ENCODE measurements at places on chromosomes 13 and 19. TPM values are rescaled to one million over a fixed set of nuclear protein-coding genes. Genes with fewer than 3 reads are reported as not detected.

- no peak for DNase-seq
- no peaks in the 10 kb centered on the region for H3K36me3 ChIP-seq
- H3K4me3 ChIP-seq = no peak overlapping the region
- no peaks in the 10 kb centered on the region for H3K27me3 ChIP-seq
Measured at GRCh38 chr13:22770891-22771290, 409.9 kb upstream of the SGCG start.

- no peak for DNase-seq
- H3K27me3 ChIP-seq = no peaks in the 10 kb centered on the region
- H3K4me1 ChIP-seq = peaks cover 30% of the 10 kb centered on the region
- H3K36me3 ChIP-seq = no peaks in the 10 kb centered on the region
Measured at GRCh38 chr19:41928221-41928683, at the start of gene ERFL. TSS of gene ERFL (minus strand) at chr19:41928449. CDS start at chr19:41912919, 15,530 bp downstream.

DNA sequence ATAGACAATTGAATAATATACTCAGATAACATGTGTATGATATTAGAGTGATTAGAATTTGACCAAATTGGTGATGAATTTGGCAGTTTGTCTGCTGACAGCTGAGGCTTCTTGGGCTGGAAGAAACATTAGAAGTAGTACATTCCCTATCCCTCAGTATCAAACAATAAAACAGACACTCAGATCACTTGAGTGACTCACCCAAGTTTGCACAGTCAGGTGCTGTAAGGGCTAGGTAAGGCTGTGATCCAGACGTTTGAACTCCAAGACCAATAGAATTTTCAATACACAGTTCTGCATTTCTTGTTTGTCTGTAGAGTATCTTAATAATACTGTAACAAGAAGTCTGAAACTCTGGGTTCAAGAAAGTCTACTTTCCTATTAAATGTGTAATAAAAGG is 223.5 kb downstream of the POSTN start:
- H3K36me3 ChIP-seq = no peaks in the 10 kb centered on the region
- no peak for DNase-seq
- H3K27ac ChIP-seq = no peak overlapping the region
- no peaks in the 10 kb centered on the region for H3K27me3 ChIP-seq
- H3K4me1 ChIP-seq = no peaks in the 10 kb centered on the region

- DNase-seq = no peak
- H3K27me3 ChIP-seq = no peaks in the 10 kb centered on the region
- H3K27ac ChIP-seq = peak overlapping the region; percentile 77
- H3K4me1 ChIP-seq = no peaks in the 10 kb centered on the region
Measured at GRCh38 chr19:38975861-38976271, 324 bp upstream of the FBXO17 start.

- no peaks in the 10 kb centered on the region for H3K27me3 ChIP-seq
- no peak overlapping the region for H3K27ac ChIP-seq
- DNase-seq = no peak
- H3K36me3 ChIP-seq = no peaks in the 10 kb centered on the region
Measured at GRCh38 chr13:20101467-20102316, 59.2 kb downstream of the GJA3 start.

DNA sequence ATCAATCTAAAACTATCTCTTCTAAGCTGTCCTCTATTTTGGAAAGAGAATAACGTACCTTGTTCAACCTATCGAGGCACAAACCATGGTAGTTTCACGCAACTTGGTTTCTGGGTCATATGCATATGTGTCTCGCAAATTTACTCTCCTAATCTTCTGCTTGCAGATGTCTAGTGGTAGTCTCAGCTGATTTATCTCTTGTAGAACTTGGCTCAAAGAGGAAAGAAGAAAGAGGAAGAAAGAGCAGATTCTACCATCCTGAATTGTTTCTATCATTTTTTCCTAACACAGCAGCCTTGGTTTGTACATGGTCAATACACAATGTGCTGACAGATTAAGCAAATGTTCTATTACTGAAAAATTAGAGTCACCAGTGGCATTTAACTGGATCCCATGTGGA is 282.3 kb downstream of the SPRY2 start:
- H3K4me1 ChIP-seq = no peaks in the 10 kb centered on the region
- H3K36me3 ChIP-seq = no peaks in the 10 kb centered on the region
- no peaks in the 10 kb centered on the region for H3K27me3 ChIP-seq

DNA sequence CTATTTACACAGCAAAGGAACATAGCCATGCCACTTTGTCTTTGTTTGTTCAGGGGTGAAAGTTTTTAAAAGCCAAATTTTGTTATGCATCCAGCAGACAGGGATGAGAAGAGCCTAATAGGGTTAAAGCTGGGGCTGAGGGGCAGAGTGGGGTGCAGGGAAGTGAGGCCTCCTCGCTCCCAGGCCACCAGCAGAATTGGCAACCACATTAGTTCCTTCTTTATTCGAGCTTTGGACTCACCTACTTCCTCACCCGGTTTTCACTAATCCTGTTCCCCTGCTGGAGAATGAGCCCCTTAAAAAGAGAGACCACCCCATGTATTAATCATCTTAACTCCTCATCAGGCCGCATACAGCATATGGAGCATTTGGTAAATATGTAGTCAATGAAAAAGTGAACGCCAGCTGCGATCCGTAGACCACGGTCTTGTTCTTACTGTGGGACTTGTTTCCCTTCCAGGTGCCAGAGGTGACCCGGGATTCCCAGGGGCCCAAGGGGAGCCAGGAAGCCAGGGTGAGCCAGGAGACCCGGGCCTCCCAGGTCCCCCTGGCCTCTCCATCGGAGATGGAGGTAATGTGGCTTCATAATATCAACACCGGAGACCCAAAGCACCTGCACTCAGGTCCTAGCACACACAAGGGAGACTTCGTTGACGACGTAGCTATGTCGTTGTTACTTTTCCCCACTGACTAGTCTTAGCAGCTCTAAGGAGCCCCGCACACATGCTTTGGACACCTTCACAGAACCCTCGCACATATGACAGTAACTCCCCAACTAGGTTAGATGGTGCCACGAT is 112.1 kb downstream of the RAB20 start:
- no peak overlapping the region for H3K27ac ChIP-seq
- no peak for DNase-seq
- H3K36me3 ChIP-seq = no peaks in the 10 kb centered on the region
- H3K27me3 ChIP-seq = no peaks in the 10 kb centered on the region
- no peak overlapping the region for H3K4me3 ChIP-seq
- H3K4me1 ChIP-seq = peaks cover 8% of the 10 kb centered on the region

DNA sequence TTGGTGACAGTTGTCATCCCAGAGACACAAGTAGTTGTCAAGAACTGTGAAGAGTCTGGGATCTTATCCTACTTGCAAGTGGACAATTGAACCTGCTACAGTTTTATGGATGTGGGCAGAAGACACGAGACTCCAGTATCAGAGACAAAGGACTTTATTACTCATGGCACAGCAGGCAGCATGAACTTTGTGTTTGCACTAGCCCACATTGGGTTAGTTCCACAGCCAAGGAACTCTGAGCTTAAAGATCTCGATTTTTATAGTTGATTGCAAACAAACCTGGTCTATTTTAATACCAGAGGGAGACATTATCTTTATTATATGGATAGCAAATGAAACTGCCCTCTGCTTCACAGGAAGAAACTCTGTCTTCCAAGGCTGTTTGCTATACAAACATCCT is 16.0 kb upstream of the TPM4 start:
- no peaks in the 10 kb centered on the region for H3K27me3 ChIP-seq
- H3K36me3 ChIP-seq = no peaks in the 10 kb centered on the region
- no peak for DNase-seq
- no peak overlapping the region for H3K4me3 ChIP-seq
- H3K27ac ChIP-seq = no peak overlapping the region
- no peaks in the 10 kb centered on the region for H3K4me1 ChIP-seq

- no peak overlapping the region for H3K27ac ChIP-seq
- no peak for DNase-seq
- peaks cover 35% of the 10 kb centered on the region for H3K4me1 ChIP-seq
- H3K27me3 ChIP-seq = no peaks in the 10 kb centered on the region
Measured at GRCh38 chr19:16457195-16457953, 14.4 kb downstream of the EPS15L1 start.

GRCh38 chr13:42794577-42795275 is 13.3 kb downstream of the FAM216B start:
- H3K4me1 ChIP-seq = no peaks in the 10 kb centered on the region
- H3K36me3 ChIP-seq = no peaks in the 10 kb centered on the region
- no peak overlapping the region for H3K4me3 ChIP-seq

DNA sequence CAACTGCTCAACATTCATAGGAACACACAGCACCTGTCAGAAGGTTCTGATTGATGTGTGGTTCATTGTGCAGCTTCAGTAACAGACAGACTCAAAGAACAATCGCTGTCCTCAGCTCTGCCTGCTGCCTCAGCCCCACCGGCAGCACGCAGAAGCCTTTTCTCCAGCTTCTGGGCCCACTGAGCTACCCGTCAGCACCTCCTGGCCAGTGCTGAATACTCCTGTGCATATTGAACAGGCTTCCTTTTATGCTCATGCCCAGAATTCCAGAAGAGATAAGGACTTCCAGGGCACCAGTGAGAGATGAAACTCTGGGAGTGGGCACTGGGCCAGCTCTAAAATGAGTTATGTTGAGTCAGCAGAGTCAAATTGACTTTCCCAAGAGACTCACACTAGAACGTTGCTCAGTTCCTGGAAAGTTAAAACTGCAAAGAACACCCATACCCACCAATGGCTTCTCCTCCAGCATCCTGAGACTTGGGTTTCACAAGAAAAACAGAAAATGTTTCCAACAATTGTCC is 119.3 kb downstream of the COL4A1 start:
- H3K27me3 ChIP-seq = no peaks in the 10 kb centered on the region
- no peaks in the 10 kb centered on the region for H3K4me1 ChIP-seq
- H3K36me3 ChIP-seq = no peaks in the 10 kb centered on the region
- no peak overlapping the region for H3K4me3 ChIP-seq
- DNase-seq = no peak

GRCh38 chr19:30742406-30742938 is 370.3 kb downstream of the ZNF536 start:
- no peaks in the 10 kb centered on the region for H3K36me3 ChIP-seq
- no peaks in the 10 kb centered on the region for H3K27me3 ChIP-seq
- H3K4me1 ChIP-seq = no peaks in the 10 kb centered on the region
- no peak overlapping the region for H3K4me3 ChIP-seq

GRCh38 chr19:38690832-38691231 is 43.4 kb downstream of the ACTN4 start:
- no peaks in the 10 kb centered on the region for H3K27me3 ChIP-seq
- no peak for DNase-seq
- no peak overlapping the region for H3K4me3 ChIP-seq

GRCh38 chr19:53190253-53190652 is 2.9 kb downstream of the ZNF665 start:
- H3K27ac ChIP-seq = no peak overlapping the region
- no peaks in the 10 kb centered on the region for H3K27me3 ChIP-seq
- DNase-seq = no peak
- no peak overlapping the region for H3K4me3 ChIP-seq
- H3K4me1 ChIP-seq = no peaks in the 10 kb centered on the region

DNA sequence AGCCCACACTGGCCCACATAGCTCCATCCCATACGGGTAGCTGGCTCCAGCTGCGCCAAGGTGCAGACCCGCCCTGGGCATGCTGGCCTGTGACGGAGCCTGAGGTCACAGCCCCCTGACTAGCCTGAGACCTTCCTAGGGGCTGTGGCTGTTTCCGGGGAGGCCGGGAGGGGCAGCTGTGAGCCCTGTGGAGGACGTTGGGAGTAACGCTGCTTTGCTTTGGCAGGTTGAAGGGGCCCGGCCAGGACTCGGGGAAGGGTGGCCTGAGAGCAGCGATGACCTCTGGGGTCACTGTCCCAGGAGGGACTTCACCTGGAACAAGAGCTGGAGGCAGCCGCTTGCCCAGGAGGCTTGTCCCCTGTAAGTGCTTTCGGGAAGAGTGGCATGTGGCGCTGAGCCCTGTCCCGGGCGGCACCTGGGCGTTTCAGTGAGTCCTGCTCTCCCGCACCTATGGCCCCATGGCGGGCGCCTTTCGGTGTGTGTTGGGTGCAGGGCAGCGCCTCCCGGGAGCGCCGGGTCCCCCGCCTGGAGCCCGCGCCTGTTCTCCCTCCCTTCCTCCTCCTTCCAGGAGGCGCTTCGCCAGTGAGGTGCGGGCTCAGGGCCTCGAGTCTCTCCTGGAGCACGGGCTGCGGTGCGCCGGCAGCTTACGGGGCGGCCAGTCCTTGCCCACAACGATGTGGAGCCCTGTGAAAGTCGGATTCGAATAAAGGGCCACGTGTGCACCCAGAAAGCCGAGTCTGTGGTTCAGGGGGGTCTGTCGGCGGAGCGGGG is 1.1 kb upstream of the FAM174C start:
- peak overlapping the region; percentile 89 for H3K4me3 ChIP-seq
- H3K4me1 ChIP-seq = peaks cover 59% of the 10 kb centered on the region
- no peak for DNase-seq
- no peaks in the 10 kb centered on the region for H3K27me3 ChIP-seq

GRCh38 chr13:40806241-40806640 is 16.8 kb downstream of the SLC25A15 start:
- H3K27me3 ChIP-seq = no peaks in the 10 kb centered on the region
- H3K4me3 ChIP-seq = no peak overlapping the region
- peaks cover 3% of the 10 kb centered on the region for H3K4me1 ChIP-seq
- DNase-seq = no peak
- no peak overlapping the region for H3K27ac ChIP-seq

DNA sequence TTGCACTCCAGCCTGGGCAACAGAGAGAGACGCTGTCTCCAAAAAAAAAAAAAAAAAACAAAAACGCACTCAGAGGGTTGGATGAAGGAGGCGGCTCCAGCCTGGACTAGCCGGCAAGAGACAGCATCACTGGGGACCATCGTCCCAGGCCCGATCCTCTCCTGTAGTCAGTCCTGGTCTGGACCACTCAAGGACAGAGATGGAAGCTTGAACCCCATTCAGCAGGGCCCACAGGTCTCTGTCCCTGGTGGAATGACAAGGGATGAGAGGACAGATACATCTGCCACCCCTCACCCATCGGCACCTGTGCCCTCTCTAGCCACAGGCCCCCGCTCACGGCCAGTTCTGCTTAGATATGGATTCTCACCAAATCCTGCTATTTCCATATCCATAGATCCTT is 14.0 kb downstream of the ADGRE5 start:
- no peaks in the 10 kb centered on the region for H3K4me1 ChIP-seq
- H3K27ac ChIP-seq = no peak overlapping the region
- H3K4me3 ChIP-seq = no peak overlapping the region
- no peak for DNase-seq
- no peaks in the 10 kb centered on the region for H3K27me3 ChIP-seq

- no peak overlapping the region for H3K4me3 ChIP-seq
- no peaks in the 10 kb centered on the region for H3K27me3 ChIP-seq
- H3K27ac ChIP-seq = no peak overlapping the region
- H3K36me3 ChIP-seq = no peaks in the 10 kb centered on the region
- peaks cover 9% of the 10 kb centered on the region for H3K4me1 ChIP-seq
Measured at GRCh38 chr13:50509771-50510441, 333.6 kb downstream of the DLEU7 start.

- H3K4me3 ChIP-seq = no peak overlapping the region
- DNase-seq = no peak
- H3K36me3 ChIP-seq = no peaks in the 10 kb centered on the region
- no peaks in the 10 kb centered on the region for H3K27me3 ChIP-seq
Measured at GRCh38 chr13:83496501-83496900, 385.8 kb downstream of the SLITRK1 start.

The FARP1 gene
- total RNA-seq = 61.1 TPM

The FKBP8 gene
- total RNA-seq = 247 TPM

The SIGLECL1 gene
- total RNA-seq = not detected

The SCEL gene
- total RNA-seq = not detected

The RFPL4A gene
- total RNA-seq = not detected

The ZNF726 gene
- total RNA-seq = not detected

The ELSPBP1 gene
- not detected for total RNA-seq

The EPSTI1 gene
- 24.7 TPM for total RNA-seq

The MYPOP gene
- 12.9 TPM for total RNA-seq

The CEBPA gene
- 160 TPM for total RNA-seq

The RUBCNL gene
- total RNA-seq = 10.3 TPM

The ZNF229 gene
- total RNA-seq = 0.53 TPM

The GIPC1 gene
- total RNA-seq = 66.8 TPM

The ILF3 gene
- 141 TPM for total RNA-seq

The CD70 gene
- total RNA-seq = not detected
